AG09319 (cell line): ENCODE measurements at places on chromosomes 12 and 14.

GRCh38 chr12:106974511-106974910, 12.4 kb downstream of the MTERF2 start:
- DNase-seq, result no peak

DNA sequence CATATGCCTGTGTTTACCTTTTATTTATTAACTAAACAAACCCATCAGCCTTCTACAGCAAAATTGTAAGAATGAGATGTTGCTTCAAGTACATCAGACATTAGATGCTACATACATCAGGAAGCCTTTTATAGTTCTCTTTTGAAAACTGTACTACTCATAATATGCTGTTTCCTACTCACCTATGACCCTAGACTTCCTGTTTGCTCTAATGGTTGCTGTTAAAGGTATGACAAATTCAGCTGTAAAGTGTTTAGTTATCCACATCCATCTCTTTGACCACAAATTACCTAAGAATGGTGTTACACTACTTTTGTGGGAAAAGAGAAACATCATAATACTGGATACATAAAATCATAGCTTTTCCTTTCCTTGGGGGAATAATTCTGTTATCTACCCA, 220.0 kb downstream of the RAD51B start:
- no peak for DNase-seq

GRCh38 chr14:71384007-71384845, 477.0 kb downstream of the PCNX1 start:
- DNase-seq, result no peak

- no peak for DNase-seq
These were observed 127.1 kb upstream of the CNTN1 start for GRCh38 chr12:40565029-40565633.

- DNase-seq, result no peak
These were observed 16.1 kb upstream of the SH2B3 start for GRCh38 chr12:111389635-111390034.
